ENCODE measurements at places on chromosomes 5 and 9.

GRCh38 chr9:124593651-124594058 lies 86.5 kb upstream of the NR5A1 start:
- no peak for DNase-seq

GRCh38 chr5:173984218-173984617 lies 4.8 kb upstream of the C5orf47 start:
- DNase-seq = no peak

GRCh38 chr5:35671541-35672295 lies 54.1 kb downstream of the SPEF2 start:
- no peak for DNase-seq

DNA sequence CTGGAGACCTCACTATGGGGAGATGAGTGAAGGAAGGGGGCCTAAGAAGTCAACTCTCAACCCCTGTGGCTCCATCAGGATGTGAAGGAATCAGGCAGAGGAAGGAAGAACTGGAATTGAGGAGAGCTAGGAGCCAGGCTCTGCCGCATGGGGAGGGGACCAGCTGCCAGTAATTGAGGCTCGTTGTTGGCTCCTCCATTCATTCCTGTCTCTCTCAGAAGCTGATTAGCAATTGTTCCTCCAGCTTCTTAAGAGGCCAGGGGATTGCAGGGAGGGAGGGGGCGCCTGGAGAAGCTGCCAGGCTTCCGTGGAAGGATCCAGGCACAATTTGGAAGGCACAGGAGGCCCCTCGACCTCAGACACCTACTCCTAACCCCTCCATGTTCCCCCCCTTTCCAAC lies 20.5 kb upstream of the TTLL11 start:
- no peak for DNase-seq

GRCh38 chr5:67244345-67244793 lies 47.8 kb upstream of the CD180 start:
- no peak for DNase-seq

DNA sequence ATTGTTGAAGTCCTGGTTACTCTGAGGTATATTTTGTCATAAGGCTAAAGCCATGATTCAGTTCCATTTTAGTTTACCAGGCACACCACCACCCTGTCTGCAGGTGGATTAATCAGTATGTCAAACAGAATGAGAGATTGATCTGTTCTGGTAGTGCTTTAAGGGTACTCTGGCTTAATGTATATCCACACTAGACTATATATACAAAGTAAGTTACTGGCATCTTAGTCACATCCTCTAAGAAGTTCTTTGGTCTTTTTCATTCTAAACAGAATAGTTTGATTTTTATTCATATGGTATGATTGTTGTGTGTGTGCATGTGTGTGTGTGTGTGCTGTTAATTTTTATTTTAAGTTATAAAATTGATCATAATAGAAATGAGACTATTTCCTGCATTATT lies 61.8 kb downstream of the RAB24 start:
- DNase-seq = no peak

- DNase-seq = no peak
Measured at GRCh38 chr9:132773093-132773492, 102.8 kb downstream of the GTF3C4 start.

DNA sequence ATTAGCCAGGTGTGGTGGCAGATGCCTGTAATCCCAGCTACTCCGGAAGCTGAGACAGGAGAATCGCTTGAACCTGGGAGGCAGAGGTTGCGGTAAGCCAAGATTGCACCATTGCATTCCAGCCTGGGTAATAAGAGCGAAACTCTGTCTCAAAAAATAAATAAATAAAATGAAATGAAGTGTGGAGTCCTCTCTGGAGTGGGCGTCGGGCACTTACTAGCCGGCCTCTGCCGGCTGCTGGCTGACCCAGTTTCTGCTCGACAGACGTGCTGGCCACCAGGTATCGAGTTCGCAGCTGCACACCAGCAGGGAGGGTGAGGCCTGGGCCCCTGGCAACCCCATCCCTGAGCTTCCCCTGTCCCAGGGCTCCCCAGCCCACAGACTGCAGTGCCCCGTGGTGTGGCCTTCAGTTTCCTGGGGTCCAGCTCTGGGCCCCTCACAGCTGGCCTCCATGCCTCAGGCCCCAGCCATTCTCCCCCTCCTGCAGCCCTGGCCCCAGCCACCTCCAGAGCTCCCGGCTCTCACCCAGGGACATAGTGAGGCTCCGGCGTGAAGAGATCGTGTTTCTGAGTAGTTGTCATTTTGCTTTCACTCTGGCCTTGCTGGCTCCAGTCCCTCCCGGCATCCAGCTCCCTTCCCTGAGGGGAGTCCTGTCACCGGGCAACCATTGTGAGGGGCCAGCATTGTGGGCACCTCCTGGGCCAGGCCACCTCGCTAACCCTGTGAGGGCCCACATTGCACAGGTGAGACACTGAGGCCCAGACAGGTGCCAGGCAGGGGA lies 3.8 kb upstream of the STPG3 start:
- no peak for DNase-seq

Measured in GM12864 (cell line).